HS-5 (cell line): ENCODE measurements at places on chromosomes 3 and 15.

- DNase-seq: no peak
Measured at GRCh38 chr15:63999177-63999576, 47.1 kb downstream of the DAPK2 start.

- DNase-seq: no peak
Measured at GRCh38 chr15:65305776-65306175, 1.3 kb downstream of the RNU5B-1 start.

- no peak for DNase-seq
Measured at GRCh38 chr3:16908896-16909295, 24.1 kb downstream of the PLCL2 start.

DNA sequence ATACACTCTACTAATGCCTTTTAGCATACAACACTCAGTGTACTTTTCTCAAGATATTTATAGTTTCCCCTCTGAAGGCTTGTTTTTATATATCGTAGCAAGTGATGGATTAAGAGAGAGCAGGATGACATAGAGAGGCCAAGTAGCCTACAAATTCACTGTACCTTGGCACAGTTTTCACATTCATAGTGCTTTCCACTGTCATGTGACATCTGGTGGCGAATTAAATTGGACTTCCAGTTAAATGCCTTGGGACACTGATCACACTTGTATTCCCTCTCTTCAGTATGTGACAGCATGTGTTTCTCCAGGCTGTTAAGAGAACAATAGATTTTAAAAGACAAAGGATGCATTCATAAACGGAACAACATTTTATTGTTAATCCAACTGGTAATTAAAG is 541.1 kb downstream of the MECOM start:
- DNase-seq: no peak

- peak; percentile 42 for DNase-seq
Measured at GRCh38 chr3:53140847-53141845, 10.9 kb upstream of the RFT1 start.

DNA sequence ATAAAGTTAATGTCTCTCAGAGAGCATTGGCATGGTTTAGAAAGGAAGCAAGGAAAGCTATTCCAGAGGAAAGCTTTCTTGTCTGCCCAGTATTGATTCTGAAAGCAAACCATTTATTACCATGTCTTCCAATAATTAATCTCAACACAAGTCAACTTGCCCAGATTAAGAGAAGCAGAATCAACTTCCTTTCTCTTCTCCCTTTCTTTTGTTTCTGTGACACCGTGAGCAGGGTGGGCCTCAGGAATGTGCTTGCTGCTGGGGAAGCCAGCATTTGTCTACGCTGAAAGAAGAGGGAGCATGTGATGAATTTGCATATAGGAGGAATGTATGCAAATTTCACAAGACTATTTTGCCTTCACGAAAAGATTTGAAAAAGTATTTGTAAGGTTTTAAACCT is 368.6 kb upstream of the ROPN1 start:
- DNase-seq: no peak

- DNase-seq: no peak
Measured at GRCh38 chr15:91075739-91076138, 24.3 kb upstream of the SV2B start.

- no peak for DNase-seq
Measured at GRCh38 chr3:5456199-5456598, 268.7 kb downstream of the EDEM1 start.

GRCh38 chr15:92083190-92083589 is 229.7 kb downstream of the SLCO3A1 start:
- DNase-seq: no peak

DNA sequence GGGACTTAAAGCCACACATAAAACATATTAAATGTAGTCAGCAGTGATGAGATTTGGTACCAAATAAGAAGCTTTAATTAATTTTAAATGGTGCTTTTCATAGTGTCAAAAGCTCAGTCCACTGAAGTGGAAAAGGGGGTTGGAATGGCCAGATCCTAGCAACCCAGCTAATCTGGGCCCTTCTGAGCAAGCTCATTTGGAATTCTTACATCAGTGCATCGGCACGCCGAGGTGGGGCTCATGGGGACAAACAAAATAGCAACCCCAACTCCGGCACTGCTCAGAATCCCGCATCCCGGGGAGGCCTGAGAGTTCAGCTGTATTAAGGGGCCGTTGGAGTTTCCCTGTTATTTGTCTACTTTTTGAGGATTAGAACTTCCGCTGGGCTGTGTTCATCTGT is 526.4 kb downstream of the SOX2 start:
- no peak for DNase-seq

DNA sequence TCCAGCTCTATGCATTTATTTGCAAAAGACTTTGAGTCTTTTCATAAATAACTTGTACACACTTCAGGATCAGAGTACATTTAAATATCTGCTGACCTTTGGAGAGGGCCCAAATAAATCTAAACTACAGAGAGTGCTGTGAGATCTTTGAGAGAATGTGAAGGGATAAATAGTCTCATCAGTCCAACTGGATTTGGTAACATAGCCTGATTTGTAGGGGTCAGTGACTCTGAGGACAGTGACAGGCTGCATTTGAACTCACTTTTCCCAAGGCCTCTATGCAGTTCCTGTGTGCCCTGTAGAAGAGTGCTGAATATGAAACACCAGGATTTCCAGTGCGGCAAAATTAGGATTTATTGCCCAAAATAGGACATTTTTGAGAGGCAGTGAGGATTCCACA is 136.2 kb downstream of the ZPLD1 start:
- DNase-seq: no peak

DNA sequence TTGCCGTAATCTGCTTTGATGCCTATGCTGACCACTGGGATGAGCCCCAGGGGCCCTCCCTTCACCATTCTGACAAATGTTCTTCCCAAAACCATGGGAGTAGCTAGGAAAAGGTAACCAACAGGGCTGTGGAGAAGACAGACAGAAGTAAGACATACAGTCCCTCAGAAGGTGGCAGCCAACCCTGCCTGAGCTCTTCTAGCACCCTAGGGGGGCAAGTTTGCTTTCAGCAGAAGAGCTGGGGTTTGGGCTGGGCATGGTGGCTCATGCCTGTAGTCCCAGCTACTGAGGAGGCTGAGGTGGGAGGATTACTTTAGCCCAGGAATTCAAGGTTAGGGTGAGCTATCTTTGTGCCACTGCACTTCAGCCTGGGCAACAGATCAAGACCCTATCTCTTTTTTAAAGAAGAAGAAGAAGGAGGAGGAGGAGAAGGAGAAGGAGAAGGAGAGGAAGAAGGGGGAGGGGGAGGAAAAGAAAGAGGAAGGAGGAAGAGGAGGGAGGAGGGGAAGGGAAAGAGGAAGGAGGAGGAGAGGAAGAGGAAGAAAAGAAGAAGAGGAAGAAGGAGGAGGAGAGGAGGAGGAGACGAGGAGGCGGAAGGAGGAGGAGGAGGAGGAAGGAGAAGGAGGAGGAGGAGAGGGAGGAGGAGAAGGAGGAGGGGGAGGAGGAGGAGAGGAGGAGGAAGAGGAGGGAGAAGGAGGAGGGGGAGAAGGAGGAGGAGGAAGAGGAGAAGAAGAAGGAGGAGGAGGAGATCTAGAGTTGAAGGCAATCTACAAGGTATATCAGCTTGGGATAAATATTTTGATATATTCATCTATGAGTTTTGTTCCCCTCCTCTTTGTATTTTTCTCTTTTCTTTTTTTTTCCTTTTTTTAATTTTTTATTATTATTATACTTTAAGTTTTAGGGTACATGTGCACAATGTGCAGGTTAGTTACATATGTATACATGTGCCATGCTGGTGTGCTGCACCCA is 44.9 kb upstream of the ABHD2 start:
- no peak for DNase-seq

DNA sequence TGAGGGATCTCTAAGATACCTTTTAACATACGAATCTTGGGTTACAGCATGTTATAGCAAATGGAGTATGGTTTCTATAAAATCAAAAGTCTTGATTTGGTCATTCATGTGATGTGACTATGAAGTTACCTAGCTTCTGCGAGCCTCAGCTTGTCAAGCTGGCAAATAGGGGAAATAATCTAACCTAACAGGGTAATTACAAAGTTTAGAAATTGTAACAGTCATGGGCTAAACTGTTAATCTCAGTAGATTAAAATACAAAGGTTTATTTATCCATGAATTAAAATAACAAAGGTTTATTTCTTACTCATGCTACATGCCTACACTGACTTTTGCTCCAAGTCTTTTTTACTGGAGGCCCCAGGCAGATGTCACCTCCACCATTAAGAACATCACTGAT is 359.1 kb downstream of the CLSTN2 start:
- DNase-seq: no peak

GRCh38 chr3:187000711-187001151 is 70.4 kb downstream of the ST6GAL1 start:
- DNase-seq: no peak

- peak; percentile 90 for DNase-seq
Measured at GRCh38 chr3:169998668-169999131, 32.1 kb downstream of the SEC62 start.

GRCh38 chr3:98812851-98813374 is 49.8 kb downstream of the ST3GAL6 start:
- DNase-seq: no peak

DNA sequence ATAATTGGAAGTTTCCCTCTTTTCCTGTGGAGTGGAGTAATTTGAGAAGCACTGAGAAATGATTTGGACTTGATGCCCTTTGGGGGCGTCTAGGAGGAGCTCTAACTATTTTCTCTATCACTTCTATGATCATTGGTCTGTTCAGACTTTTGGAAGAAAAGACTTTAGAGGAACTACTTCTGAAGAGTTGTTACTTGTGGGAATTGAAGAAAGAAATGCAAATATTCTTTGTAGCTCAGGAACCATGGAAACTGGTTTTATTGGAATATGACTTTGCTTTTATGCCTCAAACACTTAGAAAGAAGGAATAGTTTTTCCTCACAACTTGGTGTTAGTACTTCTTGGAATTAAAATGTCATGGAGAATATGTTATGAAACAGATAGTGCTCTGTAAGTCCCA is 122.0 kb upstream of the ALDH1A3 start:
- no peak for DNase-seq

DNA sequence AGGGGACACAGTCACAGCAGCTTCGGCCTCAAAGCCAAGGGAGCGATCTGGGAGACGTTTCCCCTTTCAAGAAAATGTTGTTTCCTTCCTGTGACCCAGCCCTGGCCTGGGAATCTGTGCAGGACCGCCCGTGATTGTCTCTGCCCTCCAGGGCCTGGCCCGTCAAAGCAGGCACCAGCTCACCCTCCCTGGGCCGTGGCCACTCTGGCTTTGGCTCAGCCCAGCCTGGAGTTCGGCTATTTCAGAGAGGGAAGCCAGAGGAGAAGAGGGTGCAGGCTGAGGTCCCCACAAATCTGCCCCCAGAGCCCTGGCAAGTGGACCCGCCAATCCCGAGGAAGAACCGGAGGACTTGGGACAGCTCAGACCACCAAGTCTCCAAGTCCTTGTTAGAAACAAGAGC is 12.7 kb downstream of the GATA2 start:
- no peak for DNase-seq
